HepG2 (cell line): ENCODE measurements at places on chromosomes 5 and 9. TPM values are rescaled to one million over a fixed set of nuclear protein-coding genes. Genes with fewer than 3 reads are reported as not detected.

Gene CLINT1
- total RNA-seq = 64.0 and 82.9 TPM in 2 replicates

Gene SLC9A3
- total RNA-seq = 1.2 and 1.8 TPM in 2 replicates

Gene FBP2
- total RNA-seq = not detected in 2 replicates

DNA sequence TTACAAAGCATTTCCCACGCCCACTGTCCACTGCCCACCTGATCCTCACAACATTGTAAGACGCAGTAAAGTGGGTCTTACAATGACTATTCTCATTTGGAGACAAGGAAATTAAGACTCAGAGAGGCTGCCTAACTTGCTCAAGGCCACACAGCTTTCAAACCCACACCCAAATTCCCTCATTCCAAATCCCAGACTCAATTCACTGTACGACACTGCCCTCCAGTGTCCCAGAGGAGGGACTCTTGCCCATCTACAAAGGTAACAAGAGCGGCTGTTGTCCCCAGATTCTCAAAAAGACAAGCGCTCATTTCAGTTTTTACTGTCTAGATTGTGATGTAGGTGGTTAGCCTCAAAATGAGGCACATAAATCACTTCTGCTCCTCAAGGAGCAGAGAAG lies 184.6 kb downstream of the ACTL7B start:
- no peaks in the 10 kb centered on the region for H3K36me3 ChIP-seq
- no peak overlapping the region for H3K27ac ChIP-seq
- H3K4me3 ChIP-seq = no peak overlapping the region
- H3K4me1 ChIP-seq = no peaks in the 10 kb centered on the region

DNA sequence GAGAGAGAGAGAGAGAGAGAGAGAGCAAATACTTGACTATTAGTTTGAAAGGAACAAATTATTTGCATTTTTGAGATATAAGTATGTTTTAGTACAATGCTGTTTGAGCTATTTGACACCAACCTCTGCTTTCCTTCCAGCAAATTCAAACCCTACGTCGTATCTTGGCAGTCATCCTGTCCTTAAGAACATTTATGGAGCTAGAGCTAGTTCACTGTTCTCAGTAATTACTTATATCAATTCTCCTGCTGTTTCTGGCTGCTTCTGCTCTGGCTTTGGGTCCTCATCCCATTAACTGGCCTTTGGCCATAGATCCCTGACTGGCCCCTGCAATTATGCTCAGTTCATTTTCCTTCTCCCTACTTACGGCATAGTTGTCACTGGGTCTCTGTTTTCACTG lies 19.9 kb upstream of the ERAP2 start:
- no peaks in the 10 kb centered on the region for H3K36me3 ChIP-seq
- no peaks in the 10 kb centered on the region for H3K27me3 ChIP-seq
- H3K4me1 ChIP-seq = peaks cover 11% of the 10 kb centered on the region; the same call in 1 of the 2 replicates
- H3K27ac ChIP-seq = no peak overlapping the region
- DNase-seq = no peak

DNA sequence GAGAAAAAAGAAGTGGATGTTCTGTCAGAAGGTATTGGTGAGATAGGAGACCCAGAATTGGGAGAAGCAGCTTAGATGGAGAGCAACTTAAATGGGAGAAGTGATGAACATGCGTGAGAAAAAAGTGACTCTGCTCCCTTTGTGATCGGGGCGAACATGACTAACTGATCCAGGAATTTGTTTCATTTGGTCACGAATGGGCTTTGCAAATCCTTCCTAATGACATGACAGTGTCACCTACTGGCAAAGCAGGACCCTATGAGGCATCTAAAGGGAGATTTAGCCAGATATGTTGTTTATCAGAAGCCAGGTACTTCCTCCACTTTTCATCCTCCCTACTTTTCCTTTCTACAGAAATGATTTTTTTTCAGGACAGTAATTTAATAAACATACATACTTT lies 787.4 kb upstream of the RGMB start:
- no peaks in the 10 kb centered on the region for H3K27me3 ChIP-seq
- no peak overlapping the region for H3K4me3 ChIP-seq
- H3K27ac ChIP-seq = no peak overlapping the region

GRCh38 chr5:79982136-79982535 lies 8.9 kb downstream of the MTX3 start:
- no peaks in the 10 kb centered on the region; the same call in 1 of the 2 replicates for H3K27me3 ChIP-seq
- no peak overlapping the region for H3K4me3 ChIP-seq
- H3K36me3 ChIP-seq = peaks cover 50% of the 10 kb centered on the region

DNA sequence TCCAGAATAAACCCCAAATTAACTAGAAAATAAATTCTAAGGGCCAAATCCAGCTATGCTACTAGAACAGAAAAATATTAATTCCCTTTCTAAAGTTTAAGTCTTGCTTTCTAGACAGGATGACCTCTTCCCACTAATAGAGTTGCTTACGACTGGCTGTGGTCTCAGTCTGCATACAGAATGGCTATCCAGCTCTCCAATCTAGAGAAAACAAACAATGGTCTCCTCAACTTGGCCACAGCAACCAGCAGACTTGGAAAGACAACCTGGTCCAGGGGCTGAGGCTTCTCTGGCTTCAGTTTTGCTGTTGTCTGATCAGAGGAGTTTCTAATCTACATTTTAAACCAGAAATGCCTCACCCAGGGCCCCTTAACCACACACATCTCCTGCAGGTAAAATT lies 28.9 kb downstream of the RASEF start:
- H3K4me3 ChIP-seq = no peak overlapping the region
- H3K4me1 ChIP-seq = no peaks in the 10 kb centered on the region
- H3K27ac ChIP-seq = no peak overlapping the region
- DNase-seq = no peak

DNA sequence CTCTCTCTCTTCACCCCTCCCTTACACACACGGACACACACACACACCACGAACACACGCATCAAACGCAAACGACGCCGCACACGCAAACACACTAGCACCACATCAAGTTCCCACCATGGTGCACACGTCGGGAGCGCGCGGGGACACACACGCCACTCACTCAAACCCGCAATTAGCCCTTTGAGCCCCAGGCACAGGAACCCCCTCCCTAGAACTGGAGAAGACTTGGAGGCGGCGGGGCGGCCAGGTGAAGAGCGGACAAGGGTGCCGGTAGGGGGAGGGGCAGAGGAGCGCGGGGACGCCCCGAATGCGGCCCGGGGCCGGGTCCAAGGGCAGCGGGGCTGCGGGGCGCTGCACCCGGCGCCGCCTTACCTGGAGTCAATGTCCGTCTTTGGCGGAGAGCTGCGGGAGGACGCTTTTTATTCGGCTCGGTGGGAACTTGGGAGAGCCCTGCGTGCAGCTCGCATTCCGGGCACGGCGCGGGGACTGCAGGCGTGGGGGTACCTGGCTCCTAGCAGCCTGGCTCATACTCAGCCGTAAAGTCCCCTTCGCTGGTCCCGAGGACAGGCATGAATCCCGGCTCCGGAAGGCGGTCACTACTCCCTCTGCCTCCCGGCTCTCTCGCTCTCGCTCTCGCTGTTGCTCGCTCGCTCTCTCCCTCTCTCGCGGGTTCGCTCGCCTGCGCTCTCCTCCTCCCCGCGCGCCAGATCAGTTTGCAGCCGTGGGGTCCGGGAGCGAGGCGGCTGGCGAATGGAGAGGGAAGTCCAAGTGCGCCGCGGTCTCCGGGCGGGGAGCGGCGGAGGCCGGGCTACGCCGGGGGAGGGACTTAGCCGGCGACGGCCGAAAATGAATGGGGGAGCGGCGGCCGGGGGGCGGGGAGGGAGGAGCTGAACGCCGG lies at the start of gene BRINP1:
Gene BRINP1 (minus strand): TSS at position 755 of the 901 bp plus-strand sequence. CDS start 56,080 bp downstream, outside the sequence.
- H3K4me1 ChIP-seq = no peaks in the 10 kb centered on the region
- H3K4me3 ChIP-seq = no peak within 1 kb of the TSS
- no peaks in the 10 kb centered on the region for H3K27me3 ChIP-seq
- DNase-seq = no peak
- no peak within 1 kb of the TSS for H3K27ac ChIP-seq
- H3K36me3 ChIP-seq = no peaks in the 10 kb centered on the region

DNA sequence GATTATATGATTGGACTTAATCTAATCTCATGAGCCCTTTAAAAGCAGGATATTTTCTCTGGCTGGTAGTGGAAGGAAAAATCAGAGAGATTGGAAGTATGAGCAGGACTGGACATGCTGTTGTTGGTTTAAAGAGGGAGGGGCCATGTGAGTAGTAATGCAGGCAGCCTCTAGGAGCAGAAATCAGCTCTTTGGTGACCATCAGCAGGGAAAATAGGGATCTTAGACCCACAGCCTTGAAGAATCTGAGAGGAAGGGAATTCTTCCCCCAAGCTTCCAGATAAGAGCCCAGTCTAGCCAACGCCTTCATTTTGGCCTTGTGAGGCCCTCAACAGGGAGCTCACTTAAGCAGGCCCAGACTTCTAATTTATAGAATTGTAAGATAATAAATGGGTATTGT lies 9.5 kb downstream of the SH3GL2 start:
- no peak for DNase-seq
- H3K36me3 ChIP-seq = no peaks in the 10 kb centered on the region
- no peaks in the 10 kb centered on the region; the same call in 1 of the 2 replicates for H3K27me3 ChIP-seq
- H3K27ac ChIP-seq = no peak overlapping the region
- no peak overlapping the region for H3K4me3 ChIP-seq
- no peaks in the 10 kb centered on the region for H3K4me1 ChIP-seq

- no peaks in the 10 kb centered on the region for H3K4me1 ChIP-seq
- H3K36me3 ChIP-seq = no peaks in the 10 kb centered on the region
- no peak overlapping the region for H3K4me3 ChIP-seq
- no peaks in the 10 kb centered on the region for H3K27me3 ChIP-seq
- H3K27ac ChIP-seq = no peak overlapping the region
These were observed 179.1 kb upstream of the SLC24A2 start for GRCh38 chr9:19967888-19968459.

DNA sequence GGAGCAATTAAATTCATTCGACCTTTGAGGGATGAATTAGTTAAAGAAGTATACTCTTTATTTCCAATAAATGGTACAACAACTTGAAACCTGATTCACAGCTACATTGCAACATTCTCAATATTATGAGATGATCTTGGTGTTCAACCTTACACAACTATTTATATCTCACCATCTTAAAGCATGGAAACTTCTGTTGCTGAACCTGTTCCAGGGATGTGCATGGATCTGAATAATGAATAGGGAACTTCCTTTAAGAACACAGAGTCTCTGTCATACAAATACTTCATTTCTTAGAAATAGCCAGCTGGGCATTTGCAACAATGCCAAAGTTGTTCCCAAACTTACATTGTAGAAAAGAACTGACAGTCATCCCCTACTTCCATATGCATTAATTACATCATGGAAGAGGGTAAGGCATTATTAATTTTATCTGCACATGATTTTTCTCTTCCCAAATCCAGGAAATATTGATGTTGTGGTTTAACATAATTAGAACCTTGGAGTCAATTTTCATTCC lies 39.8 kb upstream of the CCDC112 start:
- H3K36me3 ChIP-seq = no peaks in the 10 kb centered on the region
- H3K4me1 ChIP-seq = peaks cover 12% of the 10 kb centered on the region
- no peak overlapping the region for H3K27ac ChIP-seq
- H3K27me3 ChIP-seq = no peaks in the 10 kb centered on the region
- H3K4me3 ChIP-seq = no peak overlapping the region
- no peak for DNase-seq

GRCh38 chr5:103461243-103461642 lies 101.3 kb downstream of the NUDT12 start:
- H3K36me3 ChIP-seq = no peaks in the 10 kb centered on the region
- no peaks in the 10 kb centered on the region for H3K4me1 ChIP-seq
- H3K27me3 ChIP-seq = no peaks in the 10 kb centered on the region
- H3K27ac ChIP-seq = no peak overlapping the region
- no peak overlapping the region for H3K4me3 ChIP-seq
- no peak for DNase-seq

- H3K4me1 ChIP-seq = no peaks in the 10 kb centered on the region
- no peak overlapping the region for H3K4me3 ChIP-seq
- no peak for DNase-seq
- H3K27me3 ChIP-seq = no peaks in the 10 kb centered on the region
- no peaks in the 10 kb centered on the region for H3K36me3 ChIP-seq
These were observed 69.9 kb downstream of the INSYN2B start for GRCh38 chr5:169910393-169910792.
